ENCODE measurements at places on chromosomes 6 and 20.

GRCh38 chr20:17647391-17648314 is 34.4 kb downstream of the RRBP1 start:
- DNase-seq, result no peak

- no peak for DNase-seq
Observed at GRCh38 chr6:93523365-93523764, 104.0 kb upstream of the EPHA7 start.

DNA sequence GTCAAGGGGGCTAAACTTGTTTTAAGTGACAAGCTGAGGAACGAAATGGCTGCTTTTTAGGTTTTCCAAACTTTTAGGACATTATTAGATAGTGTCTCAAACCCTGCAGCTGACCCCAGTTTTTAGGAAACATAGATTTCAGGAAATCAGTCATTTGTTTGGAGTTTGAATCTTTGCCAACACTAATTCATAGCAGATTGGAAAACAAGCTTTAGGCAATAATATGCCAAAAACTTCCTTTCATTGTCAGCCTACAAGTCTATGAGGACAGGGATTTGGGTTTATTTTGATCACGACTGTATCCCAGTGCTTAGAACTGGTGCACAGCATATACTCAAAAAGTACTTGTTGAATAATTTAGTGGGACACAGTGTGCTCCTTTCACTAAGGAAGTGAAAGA is 123.2 kb downstream of the TINAG start:
- no peak for DNase-seq

GRCh38 chr6:151379933-151380847 is 11.2 kb downstream of the ZBTB2 start:
- no peak for DNase-seq

DNA sequence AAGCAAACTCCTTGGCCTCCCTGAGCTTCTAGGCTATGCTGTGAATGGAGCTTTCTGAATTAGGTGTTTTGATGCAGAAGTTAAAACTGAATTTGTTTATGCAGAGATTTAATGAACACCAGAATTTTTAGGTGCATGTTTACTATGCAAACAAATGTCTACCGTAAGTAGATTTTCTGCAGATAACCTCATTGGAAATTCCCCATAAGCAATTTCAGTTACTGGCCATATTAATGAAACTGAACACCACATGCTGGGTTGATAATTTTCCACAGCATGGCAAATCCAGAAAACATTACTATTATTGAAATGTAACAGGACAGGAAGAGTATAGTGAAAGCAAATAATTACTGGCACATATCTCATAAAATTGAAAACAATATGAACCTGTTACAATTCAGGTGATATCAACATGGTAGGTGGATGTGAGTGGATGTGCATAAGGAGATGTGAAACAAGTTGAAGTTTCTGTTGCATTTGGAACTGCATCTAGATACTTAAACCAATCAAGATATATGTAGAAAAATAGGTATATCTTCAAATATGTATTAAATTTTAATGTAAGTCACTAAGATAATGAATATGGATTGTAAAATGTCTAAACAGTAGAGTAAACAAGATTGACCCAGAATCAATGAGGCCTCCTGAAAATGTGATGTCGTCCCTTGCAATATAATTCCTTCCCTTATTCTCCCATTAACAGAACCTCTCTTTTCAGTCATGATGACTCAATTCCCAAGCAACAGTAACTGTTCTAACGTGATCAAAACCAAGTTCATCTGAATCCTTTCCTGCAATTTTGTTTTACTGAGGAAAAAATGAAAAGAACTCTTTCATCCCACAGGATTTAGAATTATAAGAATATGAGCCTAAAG is 11.0 kb downstream of the PTCHD4 start:
- no peak for DNase-seq

DNA sequence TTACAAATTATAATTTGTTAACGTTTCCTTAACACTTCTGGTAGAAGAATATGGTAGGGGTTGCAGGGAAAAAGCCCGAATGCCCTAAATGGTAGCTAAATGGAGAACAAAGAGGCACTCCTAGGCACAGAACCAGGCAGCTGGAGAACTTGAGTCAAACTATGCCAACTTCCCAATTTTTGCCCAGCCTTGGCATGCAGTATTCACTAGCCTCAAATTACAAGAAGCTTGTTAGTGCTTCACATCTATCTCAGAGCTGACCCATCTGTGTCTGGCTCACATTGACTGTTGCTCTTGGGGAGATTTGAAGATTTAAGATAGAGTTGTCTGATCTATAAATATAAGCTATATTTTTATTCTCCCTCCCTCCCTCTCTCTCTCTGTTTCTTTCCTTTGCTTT is 19.4 kb upstream of the LRFN2 start:
- DNase-seq, result no peak

GRCh38 chr6:152918991-152919390 is 63.9 kb downstream of the FBXO5 start:
- no peak for DNase-seq

Measured in stimulated activated naive CD8-positive, alpha-beta T cell treated with anti-CD3 and anti-CD28 coated beads, Interleukin-15, amount 100 ng/mL, for 72 hours (primary cell).